ENCODE measurements at places on chromosomes 3 and 15. TPM values are rescaled to one million over a fixed set of nuclear protein-coding genes. Genes with fewer than 3 reads are reported as not detected.

Gene SNURF
- total RNA-seq = 11.9 TPM

Gene TMCO5A
- total RNA-seq = not detected

Gene TRPC1
- total RNA-seq = 0.81 TPM

Gene DBR1
- total RNA-seq = 21.4 TPM

Gene CYP11A1
- not detected for total RNA-seq

Gene PPM1L
- 6.3 TPM for total RNA-seq

Gene FYTTD1
- 54.2 TPM for total RNA-seq

Gene STRIT1
- not detected for total RNA-seq

Gene ARL13B
- 9.6 TPM for total RNA-seq

Gene CELF6
- 0.98 TPM for total RNA-seq

Gene GOLGA6D
- not detected for total RNA-seq

Gene CLRN1
- total RNA-seq = not detected

Gene QRICH1
- 150 TPM for total RNA-seq

Gene TGM5
- total RNA-seq = 0.20 TPM

Gene CCK
- total RNA-seq = not detected

Gene LTF
- not detected for total RNA-seq

Gene PRR23A
- total RNA-seq = not detected

Gene SERPINI1
- total RNA-seq = 2.0 TPM

Gene CNTN6
- not detected for total RNA-seq

Gene KLHL6
- 35.1 TPM for total RNA-seq

Gene SLC25A38
- total RNA-seq = 34.5 TPM

Gene FSTL1
- 0.12 TPM for total RNA-seq

Gene TBCCD1
- 19.0 TPM for total RNA-seq

Gene SOX2
- total RNA-seq = not detected

Gene APOD
- total RNA-seq = 1.4 TPM

Gene LSAMP
- total RNA-seq = not detected

Gene IMPG2
- total RNA-seq = 0.54 TPM

Data from T-helper 1 cell treated with Interleukin-12 subunit alpha and Interleukin-12 subunit beta and Interleukin-4 antibody, amounts not matched to agents 30 ng/mL and 1 ng/mL, for 36 hours (primary cell).